ENCODE measurements at places on chromosomes 1 and 21.
A peak's percentile ranks its signal among the peaks of the same experiment; 100 is the strongest.

GRCh38 chr1:44012941-44013609 lies 18.2 kb downstream of the SLC6A9 start:
- no peak for DNase-seq

GRCh38 chr1:56133522-56134472 lies 445.6 kb downstream of the PLPP3 start:
- DNase-seq, result no peak

GRCh38 chr1:245829826-245830225 lies 675.0 kb downstream of the KIF26B start:
- DNase-seq, result no peak

- DNase-seq, result no peak
Observed at GRCh38 chr1:29179641-29180184, 2.0 kb downstream of the SRSF4 start.

DNA sequence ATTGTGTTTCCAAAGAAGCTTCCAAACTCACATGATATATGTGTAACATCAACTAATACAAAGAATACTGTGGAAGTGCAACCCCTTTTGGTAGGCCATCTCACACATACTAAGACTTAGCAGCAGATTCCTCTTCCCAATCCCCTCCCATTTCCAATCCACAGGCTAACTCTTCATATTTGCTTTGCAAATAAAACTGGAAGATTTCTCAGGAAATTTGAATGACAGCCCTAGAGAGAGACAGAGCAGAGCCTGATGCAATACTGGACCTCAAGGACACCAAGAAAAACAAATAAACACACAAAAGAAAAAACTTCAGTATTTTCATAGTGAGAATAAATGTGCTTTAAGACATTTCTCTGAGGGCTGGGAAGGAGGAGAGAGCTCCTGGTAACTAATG lies 190.2 kb upstream of the BRINP3 start:
- DNase-seq, result no peak

GRCh38 chr21:44199448-44199847 lies 41.3 kb downstream of the ICOSLG start:
- DNase-seq, result no peak

GRCh38 chr21:36627242-36627641 lies 71.7 kb upstream of the SIM2 start:
- no peak for DNase-seq

- DNase-seq, result no peak
Observed at GRCh38 chr1:72010094-72010431, 272.3 kb downstream of the NEGR1 start.

DNA sequence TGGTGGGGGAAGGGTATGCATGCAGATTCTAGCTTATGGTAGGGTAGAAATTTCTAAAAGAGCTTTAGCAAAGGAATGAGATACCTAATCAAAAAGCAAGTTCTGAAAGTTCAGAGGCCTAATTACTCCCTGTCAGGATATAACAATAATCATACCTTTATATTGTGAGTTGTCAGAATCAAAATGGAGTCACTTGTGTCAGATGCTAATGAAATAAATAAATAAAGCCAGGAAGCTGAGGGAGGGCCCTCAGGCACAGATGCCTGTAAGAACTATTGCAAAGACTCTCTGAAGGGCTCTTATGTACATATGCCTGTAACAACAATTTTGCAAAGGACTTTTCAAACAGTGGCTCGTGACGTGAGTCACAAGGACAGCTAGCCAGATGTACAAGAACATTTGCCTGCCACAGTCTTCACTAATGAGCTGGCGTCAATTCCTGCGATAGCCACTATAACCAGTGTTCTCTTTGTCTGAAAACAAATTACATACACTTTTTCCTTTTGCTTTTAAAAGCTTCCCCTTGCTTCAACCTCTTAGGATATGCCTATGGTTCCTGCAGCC lies 27.4 kb upstream of the DNASE2B start:
- no peak for DNase-seq

DNA sequence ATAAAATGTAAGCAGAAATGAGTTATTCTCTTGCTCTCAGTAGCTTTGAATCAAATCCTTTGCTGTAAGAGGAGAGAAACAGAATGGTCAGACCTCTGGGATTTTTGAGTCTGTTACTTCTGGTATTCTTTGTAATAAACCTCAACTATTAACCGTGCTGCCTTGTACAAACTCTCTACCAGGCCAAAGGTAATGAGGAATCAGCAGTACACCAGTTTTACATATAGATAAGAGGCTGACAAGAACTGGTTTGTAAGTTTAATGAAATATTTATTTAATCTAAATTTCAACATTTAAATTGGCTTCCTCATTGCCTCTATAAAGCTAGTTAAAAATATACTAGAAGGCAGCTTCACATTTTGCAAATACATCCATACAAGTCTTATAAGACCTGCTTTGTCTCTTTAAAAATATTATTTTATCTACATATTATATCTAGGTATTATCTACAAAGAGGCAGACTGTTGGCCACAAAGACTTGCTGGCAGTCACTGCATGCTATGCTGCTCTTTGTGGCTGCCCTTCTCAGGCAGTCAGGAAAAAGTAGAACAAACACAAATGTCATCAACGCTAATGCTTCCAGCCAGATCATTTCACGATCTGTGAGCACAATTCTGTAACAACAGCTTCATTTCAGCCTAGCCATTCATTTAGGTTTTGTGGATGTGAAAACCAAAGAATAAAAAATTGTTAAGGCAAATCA lies 173.0 kb downstream of the GABPA start:
- DNase-seq, result no peak

GRCh38 chr1:28290851-28291250 lies 31.5 kb downstream of the SESN2 start:
- DNase-seq, result no peak

DNA sequence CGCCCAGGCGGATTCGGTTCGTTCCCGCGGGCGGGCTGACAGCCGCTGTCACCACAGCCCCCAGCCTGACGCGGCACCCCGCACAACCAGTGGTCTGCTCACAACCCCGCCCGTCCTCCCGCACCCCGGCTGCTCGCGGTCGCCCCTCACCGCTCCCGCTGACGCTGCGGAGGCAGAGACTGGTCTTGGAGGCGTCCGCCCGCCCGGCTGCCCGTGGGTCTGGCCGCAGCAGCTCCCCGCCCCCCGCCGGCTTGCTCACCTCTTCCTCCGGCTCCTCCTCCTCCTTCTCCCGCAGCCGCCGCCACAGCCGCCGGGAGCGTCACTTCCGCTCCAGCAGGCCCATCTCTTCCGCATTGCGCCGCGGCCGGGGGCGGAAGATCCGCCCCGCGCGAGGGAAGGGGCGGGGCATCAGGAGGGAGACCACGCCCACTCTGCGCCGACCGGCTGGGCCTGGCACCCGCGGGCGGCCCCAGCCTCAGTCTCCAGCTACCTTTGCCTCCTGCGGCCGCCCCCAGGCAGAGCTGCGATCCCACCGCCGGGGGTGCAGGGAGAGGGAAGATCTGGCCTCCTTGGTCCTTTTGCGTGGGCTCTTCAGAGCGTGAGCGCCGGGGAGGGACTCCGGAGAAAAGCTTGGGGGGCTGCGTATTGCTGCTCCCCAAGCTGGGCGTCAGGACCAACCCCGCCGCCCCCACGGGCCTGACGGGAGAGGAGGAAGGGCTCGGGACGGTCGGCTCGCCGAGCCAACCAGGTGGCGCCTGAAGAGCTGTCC lies at the start of gene SYNJ1:
Gene SYNJ1 (minus strand): TSS at position 327 of the 769 bp plus-strand sequence. CDS start 1,118 bp downstream, outside the sequence.
- peak; percentile 81 for DNase-seq

All from stimulated activated CD4-positive, alpha-beta T cell treated with anti-CD3 and anti-CD28 coated beads, Interleukin-1b, Interleukin-23, amount 100 ng/mL, for 1 hour (primary cell).